Stimulated activated CD8-positive, alpha-beta memory T cell treated with anti-CD3 and anti-CD28 coated beads, Interleukin-2, amount 100 ng/mL, for 48 hours (primary cell): ENCODE measurements at places on chromosomes 12 and 14.
A peak's percentile ranks its signal among the peaks of the same experiment; 100 is the strongest.

- DNase-seq = no peak
These were observed 2.2 kb downstream of the L3HYPDH start for GRCh38 chr14:59481871-59482540.

DNA sequence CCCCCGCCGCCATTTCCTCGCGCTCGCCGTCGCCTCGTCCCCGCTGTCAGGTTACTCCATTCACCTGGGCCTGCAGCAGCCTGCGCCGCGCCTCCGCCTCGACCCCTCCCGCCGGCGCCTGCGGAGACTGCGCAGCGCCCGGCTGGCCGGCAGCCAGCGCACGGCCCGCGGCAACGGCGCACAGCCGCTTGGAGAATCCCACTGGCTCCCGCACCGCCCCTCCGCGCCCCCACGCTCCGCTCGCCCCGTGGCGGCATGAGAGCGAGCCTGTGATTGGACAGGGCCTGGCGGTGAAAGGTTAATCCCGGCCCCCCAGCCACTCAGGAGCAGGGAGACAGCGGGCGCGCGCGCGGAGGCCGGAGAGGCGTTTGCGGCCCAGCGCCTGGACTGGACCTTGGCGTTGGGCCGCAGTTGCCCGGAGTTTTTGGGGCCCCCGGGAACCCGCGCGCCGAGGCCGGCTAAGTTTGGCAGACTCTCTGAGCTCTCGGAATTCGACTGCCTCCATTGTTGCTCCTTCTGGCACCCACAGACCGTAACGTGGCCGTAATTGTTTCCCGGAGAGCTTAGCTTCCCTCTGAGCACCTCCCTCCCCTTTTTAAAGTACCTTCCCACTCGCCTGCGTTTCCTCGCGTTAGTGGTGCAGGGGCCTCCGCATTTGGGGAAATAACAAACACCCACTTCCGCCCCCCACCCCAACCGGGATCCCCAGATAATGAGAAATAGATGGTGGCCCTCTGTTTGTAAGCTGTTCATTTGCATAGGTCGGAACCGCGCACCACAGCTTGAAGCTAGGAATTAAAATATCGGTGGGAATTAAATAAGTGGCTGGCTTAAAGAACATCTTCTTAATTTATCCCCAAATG is at the start of gene DICER1:
DICER1 (minus strand) TSS at position 203 of the 863 bp plus-strand sequence. CDS start 24,071 bp downstream, outside the sequence.
- DNase-seq = peak; percentile 93

- no peak for DNase-seq
These were observed 165.9 kb downstream of the ETV6 start for GRCh38 chr12:11815397-11815796.

GRCh38 chr14:72926292-72927028 is at the start of gene DCAF4:
Gene DCAF4 (plus strand): TSS chr14:72926464. CDS start chr14:72937979, 11,515 bp downstream.
- DNase-seq = peak; percentile 91
